Effector CD8-positive, alpha-beta T cell (primary cell): ENCODE measurements at places on chromosomes 4 and X.

DNA sequence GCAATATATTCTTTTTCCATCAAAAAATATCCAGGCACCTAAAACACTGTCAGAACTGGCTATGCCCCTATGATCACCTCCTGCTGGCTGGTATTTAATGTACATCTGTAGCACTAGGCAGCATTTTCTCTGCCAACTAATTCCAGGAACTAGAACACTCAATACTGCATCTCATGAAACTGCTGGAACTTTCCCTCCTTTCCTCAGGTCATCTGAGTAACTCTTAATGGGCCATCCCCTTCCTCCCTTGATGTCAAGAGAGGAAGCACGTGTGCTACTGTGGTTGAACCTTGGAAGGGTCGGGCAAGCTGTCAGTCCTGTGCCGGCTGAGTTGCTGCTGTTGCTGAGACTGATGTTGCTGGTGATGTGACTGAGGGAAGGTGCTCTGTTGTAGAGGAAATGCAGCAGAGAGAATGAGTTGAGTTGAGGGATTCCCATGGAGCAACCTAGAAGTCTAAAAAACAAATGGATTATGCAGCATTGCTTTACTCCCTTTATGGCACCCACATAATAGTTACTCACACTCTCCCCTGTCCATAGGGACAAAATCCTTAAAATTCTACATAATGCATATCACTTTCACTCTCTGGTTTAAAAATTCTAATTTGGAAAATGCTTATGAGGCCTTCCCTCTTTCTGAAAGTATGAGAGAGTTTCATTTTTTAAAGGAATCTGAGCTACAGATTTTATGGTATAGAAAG lies 39.5 kb downstream of the TMEM165 start:
- no peak for DNase-seq

DNA sequence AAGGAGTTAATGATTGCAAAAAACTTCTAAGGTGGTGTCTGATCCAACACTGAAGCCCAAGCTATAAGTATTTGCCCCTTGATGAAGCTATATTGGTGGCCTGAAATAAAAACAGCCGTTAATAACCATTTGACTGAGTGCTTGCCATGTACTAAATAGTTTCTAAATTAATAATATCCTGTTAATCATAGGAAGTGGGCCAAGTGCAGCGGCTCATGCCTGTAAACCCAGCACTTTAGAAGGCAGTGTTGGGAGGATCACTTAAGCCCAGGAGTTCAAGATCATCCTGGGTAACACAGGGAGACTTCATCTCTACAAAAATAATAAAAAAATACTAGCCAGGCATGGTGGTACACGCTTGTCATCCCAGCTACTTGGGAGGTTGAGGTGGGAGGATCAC lies 8.3 kb downstream of the NDP start:
- DNase-seq, result no peak

DNA sequence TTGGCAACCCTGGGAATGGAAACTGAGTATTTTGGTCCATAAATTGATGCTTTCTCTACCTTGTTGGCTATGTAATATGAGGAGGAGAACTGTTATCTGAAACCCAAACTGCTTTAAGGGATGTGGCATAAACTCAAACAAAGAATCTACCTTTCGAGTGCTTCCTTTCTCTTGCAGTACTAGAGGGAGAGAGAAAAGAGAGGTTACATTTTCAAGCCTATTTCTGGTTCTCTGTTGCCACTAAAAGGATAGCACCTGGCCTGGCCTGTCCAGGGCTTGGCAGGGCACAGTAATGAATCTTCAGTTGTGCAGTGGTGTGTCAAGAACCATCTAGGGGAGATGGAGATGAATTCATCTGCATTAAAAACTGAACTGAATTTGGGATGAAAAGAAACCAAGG lies 308.6 kb downstream of the PTTG2 start:
- no peak for DNase-seq

GRCh38 chrX:23861215-23861896 lies 46.4 kb downstream of the APOO start:
- no peak for DNase-seq

- DNase-seq, result no peak
Measured at GRCh38 chrX:31223817-31224216, 152.0 kb upstream of the FTHL17 start.

DNA sequence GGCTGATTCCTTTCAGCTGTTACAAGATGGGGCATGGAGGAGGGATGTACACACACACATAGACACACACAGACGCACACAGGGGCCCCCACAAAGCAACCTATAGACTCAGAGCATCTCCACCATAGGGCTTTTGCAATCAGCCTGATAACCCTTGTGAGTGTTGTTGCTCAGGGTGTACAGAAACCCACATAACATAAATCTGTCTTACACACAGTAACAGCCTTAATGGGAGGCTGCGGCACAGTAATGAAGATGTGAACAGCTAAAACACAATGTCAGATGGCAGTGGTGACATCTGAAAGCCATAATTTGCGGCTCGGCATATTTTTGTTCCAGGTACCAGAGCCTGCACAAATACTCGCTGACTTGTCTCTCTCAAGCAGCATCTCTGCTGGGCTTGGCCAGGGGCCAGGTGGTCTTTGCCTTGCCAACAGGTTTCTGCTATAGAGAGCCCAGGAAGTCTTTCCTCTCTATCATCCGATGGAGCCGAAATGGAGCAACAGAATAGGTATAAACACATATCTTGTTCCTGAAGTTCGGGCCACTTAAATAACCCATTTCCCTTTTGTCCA lies 357.2 kb upstream of the GATB start:
- no peak for DNase-seq

DNA sequence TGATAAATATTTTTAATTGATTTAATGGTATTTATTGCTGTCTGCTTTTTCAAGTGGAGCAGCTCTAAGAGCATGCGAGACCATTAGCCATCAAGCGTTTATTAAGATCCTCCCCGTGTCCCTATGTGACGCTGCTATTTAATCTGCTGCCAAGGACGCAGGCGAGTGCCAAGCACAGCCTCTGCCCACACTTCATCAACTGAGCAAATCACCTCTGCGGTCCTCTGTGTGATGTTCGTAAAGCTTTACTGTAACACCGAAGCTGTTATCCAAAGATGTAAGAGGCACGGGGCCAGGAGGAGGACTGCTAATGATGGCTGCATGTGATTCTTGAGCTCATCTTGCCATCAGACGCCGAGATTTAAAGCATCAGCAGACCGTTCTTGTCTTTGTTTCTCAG lies 79.5 kb downstream of the STOX2 start:
- no peak for DNase-seq
